Body of pancreas (tissue), 4 donors: ENCODE measurements at places on chromosomes 1 and 21.

DNA sequence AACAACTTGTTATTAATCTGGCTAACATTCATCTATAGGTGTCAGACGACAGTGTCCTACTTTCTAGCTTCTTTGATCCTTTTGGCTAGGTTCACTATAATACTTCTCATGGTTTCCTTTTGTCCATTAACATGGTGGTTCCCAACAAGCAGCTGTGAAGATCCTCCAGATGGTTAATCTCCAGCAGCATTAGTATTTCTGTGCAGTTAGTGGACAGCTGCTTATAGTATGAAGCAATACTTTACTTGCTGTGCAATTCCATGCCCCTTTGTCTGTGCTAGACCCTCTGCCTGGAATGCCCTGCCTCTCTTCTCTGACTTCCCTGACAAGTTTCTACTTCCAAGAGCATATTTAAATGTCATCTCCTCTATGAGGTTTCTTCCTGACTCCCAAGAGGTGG lies 41.7 kb upstream of the ARHGAP29 start:
- no peak for DNase-seq

DNA sequence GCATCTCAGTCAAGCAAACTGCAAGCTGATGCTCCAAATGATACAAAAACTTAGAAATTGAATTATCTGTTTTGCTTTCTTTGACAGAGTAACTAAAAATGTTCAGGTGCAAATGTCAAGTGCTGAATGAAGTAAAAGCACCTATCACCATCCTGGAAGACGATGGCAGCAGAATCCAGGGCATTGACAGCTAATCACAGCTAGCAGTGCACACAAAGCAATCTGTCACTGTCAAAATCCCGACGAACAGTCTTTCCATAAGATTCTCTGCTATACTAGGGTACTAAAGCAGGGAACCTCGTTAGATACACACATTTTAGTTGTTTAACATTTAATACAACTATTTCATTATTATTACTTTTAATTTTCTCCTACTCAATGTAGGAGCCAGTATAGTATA lies 233.3 kb downstream of the BRINP3 start:
- no peak for DNase-seq

DNA sequence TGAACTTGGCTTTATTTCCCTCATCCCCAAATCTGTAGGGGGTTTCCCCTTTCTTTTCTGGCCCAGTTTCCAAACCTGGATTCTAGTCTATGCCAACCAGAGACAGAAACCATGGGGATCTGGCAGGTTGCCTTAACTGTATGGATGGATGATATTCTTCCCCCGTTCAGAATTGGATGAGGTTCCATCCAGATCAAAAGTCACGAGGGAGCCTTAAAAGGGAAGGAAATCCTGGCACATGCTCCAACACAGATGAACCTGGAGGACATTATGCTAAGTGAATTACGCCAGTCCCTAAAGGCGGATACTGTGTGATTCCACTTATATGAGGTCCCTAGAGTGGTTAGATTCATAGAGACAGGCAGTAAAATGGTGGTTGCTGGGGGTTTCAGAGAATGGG lies 124.4 kb downstream of the HUNK start:
- no peak for DNase-seq

DNA sequence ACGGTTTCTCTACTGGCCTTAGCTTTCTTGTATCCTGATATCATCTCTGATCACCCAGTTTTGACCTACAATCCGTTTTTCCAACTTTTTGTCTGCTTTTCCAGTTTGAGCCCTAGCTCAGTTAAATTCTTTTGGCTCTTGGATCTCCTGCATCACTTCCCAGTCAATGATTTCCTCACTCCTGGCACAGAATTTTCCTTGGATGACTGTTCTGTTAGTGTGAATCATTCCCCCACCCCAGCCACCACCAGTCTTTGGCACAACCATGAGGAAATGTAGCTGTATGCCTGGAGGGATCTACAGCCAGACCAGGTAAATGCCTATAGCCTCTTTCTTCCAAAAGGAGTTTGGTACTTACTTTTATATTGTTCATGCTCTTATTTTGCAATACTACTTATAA lies 187.2 kb upstream of the PTGFR start:
- DNase-seq: peak; percentile 69

- no peak for DNase-seq
These were observed 340.4 kb downstream of the USP25 start for GRCh38 chr21:16070207-16070651.

DNA sequence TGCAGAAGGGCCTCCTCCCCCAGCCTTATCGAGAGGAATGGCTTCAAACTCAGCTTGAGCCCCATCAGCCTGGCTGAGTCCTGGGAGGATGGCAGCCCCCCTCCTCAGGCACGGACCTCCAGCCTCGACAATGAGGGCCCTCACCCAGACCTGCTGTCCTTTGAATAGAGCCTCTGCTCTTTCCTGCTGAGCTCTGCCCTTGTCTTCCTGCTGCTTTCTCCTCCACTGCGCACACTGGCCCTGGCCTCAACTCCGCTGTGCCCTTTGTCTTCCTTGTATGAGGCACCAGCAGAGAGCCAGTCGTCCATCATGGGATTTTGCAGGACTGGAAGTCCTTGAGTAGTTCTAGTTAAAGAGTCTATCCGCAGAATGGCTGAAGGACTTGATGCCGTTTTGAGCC lies 2.0 kb downstream of the C1orf226 start:
- DNase-seq: no peak

GRCh38 chr1:165052936-165053335 lies 303.6 kb downstream of the LMX1A start:
- no peak for DNase-seq

- peak; percentile 30 for DNase-seq
These were observed 36.7 kb downstream of the EGLN1 start for GRCh38 chr1:231385416-231385748.

DNA sequence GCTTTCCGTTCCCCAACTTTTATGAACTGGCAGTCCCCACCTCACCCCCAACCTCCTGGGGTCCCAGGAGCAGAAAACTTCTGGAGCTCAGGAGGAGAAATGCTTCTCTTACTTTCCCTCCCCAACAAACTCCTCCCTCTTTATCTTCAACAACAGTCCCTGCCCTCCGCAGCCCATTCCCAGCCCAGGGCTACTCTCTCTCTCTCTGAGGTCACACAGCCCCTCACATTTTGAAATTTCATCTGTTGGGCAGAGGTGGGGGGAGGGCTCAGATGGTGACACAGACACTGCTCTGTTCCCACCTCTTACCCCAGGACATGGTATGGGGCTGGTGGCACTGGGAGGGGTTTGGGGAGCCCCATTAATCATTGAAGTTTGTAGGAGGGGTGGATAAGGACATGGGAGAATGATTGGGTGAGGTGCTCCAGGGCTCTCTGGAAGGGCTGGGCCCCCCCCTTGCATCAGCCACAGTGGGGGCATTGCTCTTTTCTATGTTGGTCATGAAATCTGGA lies 6.0 kb downstream of the PIK3CD start:
- DNase-seq: no peak

DNA sequence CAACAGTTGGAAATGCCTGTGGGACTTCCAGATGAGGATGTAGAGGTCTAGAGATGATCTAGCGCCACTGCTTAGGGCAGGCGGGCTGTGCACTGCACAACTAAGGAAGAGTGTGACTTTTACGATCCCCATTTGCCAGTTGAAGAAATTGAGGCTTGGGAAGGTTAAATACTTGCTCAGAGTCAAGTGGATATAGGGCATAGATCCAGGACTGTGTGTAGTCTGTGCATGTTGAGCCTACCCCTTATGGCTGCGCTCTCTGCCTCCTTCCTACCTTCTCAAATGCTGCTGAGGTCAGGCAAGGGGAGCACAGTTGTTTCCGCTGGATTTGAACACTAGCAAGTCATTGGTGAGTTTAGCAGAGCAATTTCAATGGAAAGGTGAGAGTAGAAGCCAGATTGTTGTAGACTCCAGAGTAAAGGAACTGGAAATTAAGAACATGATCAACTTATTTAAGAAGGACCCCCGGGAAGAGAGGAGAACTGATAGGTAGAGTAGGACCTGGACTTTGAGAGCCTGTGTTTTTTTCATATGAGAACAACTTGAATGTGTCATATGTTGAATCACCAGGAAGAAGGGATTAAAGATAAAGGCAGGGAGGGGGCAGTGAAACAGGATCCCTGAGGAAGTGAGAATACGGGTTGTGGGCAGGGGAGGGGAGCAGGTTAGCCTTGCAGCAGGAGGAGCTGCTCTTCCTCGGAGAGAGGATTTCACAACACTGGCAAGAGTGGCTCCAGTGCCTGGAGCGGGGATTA lies 2.7 kb downstream of the CAPN2 start:
- no peak for DNase-seq

DNA sequence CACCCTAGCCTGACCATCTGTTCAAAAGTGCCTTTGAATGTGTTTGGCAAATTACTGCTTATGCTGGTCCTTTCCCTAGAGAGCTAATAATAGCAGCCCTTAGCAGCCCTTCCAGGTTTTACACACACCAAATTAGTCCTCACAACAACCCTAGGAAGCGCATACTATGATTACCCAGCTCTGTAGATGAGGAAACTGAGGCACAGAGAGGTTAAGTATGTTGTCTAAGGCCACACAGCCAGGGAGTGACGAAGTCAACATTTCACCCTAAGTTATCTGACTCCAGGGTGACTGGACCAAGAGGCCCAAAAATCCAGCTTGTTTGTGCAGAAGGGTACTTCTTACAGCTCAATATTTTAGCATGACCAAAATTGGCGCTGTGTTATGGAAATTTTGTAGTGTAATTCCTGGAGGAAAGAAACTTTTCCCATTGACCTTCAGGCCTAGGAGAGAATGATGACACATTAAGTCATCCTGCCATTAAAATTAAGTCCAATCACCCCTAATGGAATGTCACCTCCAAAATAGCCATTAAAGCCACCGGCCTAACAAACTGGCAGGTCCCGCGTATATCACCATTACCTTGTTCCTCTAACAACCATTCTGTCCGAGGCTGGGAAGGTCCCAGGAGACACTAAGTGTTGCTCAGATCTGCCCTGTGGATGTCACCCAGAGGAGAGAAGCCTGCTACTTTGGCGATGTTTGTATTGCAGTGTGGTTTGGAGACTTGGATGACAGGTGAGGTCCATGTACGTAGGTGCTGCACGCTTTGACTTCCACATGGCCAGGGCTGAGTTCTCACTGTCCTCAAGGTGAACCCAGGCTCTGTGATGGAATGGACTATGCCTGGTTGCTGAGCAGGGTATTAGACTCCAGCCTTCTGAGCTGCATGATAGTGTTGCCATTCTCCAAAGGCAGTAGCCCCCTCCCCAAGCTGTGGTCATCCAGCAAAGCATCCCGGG lies 258.3 kb downstream of the TOMM20 start:
- no peak for DNase-seq

DNA sequence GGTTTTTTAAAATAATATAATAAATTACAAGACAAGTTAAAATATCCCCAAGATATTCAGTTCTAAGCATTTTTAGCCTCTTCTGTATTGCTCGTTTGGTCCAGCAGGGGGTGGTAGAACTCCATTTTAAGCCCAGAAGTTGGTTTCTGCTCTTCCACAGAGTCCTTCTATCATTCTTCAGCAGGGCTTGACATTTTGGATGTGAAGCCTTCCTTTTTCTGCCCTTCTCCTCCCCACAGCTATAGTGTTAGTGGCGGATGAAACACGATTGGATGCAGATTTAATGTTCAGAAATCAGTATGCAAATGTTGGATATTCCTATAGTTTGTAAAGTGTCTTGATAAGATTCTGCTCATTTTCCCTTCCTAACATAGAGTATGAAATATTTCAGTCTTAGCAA lies 1.4 kb downstream of the NCAM2 start:
- peak; percentile 29 for DNase-seq

DNA sequence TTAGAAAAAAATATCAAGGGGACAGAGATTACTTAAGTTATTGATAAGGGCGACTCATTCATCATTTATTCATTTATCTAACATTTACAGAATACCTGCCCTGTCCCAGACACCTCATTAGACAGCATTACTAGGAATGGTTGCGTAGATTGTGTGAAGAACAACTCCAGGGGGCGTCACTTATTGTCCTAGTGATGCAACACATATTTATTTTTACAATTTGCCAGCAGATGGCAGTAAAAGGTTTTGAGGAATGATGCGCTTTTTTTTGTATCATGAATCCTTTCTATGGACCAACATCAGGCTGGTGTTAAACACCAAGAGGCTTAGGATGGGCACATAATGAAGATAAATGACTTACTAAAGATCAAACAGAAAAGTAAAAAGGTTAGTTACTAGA lies 5.5 kb downstream of the NCAM2 start:
- DNase-seq: no peak

DNA sequence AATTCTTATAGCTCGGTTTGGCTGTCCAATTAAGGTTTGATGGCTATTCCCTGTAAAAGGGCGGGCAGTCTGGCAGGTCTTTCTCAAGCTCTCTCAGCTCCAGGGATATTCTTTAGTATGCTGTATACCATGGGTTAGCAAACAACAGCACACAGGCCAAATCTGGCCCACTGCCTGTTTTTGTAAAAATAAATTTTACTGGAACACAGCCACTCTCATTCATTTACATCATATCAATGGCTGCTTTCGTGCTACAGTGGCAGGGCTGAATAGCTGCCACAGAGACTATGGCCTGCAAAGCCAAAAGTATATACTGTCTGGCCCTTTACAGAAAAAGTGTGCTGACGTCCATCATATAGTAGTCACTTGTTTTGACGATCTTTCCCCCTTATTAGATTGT lies 32.0 kb downstream of the MACO1 start:
- DNase-seq: no peak

- DNase-seq: no peak
These were observed 2.9 kb upstream of the CCN1 start for GRCh38 chr1:85577419-85578320.

- DNase-seq: no peak
These were observed 207.7 kb upstream of the FGGY start for GRCh38 chr1:59089036-59089798.

DNA sequence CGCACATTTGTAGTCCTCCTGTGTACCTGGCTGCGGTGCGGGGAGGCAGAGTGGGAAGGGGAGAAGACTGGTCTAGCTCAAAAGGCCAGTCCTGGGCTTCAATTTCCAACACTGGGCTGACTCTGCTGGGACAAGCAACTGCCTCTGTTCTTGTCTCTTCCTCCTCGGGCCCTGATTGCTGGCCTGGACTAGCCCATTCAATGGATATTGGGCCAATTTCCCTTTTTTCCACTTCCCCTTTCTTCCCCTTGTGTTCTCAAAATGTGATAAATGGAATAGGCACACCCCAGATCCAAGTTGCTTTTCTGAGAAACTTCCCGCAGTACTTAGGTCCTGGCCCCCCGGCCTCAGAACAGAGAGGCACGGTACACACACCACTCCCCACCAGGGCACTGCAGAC lies 48.2 kb downstream of the SPSB1 start:
- no peak for DNase-seq
